Liver (tissue), 10 donors: ENCODE measurements at places on chromosomes 11 and 22. TPM values are rescaled to one million over a fixed set of nuclear protein-coding genes. Genes with fewer than 3 reads are reported as not detected.

DNA sequence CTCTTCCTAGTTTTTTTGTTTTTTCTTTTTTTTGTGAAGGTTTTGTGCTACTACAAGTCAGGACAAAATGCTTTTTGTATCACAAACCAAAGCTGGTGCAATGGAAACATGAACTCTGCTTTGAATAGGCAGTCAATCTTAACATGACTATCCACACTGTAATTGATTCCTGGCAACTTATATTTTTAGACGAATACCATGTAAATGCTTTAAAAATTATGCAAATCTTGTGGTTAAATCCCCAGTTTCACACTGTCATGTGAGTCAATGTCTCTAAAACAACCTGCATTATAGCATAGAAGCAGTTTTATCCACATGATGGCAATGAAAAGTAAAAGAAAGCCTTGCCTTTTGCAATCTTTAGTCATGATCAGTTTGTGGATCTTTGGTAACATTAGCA, 8.9 kb downstream of the TRPC6 start:
- no peaks in the 10 kb centered on the region for H3K36me3 ChIP-seq
- DNase-seq: no peak
- H3K4me3 ChIP-seq: no peak overlapping the region
- H3K27ac ChIP-seq: no peak overlapping the region

LMNTD2 gene
- total RNA-seq: 1.2 TPM

DNA sequence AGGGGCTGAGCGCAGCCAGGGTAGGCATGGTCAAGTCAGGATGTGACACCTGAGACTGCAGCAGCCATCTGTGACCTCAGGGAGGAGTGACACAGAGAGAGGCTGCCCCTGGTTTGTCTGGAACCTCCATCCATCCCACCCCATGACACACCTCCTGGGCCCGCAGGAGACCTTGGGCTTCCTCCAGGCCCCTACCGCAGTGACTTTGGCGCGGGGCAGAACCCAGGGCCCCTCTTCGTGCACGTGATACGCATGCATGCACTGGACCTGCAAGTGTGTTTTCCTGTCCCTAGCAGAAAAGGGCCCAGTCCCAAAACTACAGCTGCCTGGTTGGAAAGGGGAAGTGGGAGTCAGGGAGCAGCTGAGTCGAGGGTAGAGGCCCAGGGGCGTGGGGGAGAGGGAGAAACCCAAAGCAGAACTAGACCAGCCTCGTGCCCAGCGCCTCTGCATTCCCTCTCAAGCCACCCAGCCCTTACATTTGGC, 7.9 kb upstream of the CYTH4 start:
- H3K4me3 ChIP-seq: no peak overlapping the region
- DNase-seq: no peak
- no peaks in the 10 kb centered on the region for H3K4me1 ChIP-seq
- H3K36me3 ChIP-seq: no peaks in the 10 kb centered on the region
- no peaks in the 10 kb centered on the region for H3K27me3 ChIP-seq

BTBD18 gene
- total RNA-seq: not detected
